Left renal pelvis (tissue), 4 donors: ENCODE measurements at places on chromosomes 5 and 9.

DNA sequence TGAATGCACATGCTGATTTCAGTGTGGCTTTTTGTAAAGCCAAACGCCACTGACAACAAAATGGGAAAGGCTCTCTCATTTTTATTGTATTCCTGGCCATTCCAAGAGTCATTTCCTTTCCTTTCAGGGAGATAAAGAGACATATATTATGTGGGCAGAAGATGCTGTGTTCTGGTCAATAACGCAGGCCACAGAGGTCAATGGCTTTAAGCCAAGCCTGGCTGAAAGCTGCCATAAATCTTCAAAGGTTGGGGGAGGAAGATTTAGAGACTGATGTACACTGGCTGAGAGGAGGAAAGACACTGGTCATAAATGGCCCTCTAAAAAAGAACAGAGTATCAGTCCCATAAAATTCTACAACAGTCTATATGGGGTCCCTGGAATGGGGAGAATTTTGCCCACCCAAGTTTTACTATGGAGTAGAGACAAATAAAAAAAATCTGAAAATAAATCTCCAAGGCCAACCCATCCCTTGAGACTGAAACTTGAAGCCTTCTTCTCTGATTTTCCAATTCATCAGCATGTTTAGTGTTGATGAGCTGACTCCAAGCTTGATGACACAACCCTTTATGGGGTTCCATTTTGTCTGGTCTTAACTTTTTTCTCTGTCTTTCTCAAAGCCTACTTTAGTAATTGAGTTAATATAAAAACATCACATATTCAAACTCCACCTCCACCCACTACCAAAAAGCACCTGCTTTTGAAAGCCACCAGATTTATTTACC, 152.1 kb upstream of the SLC24A2 start:
- no peak for DNase-seq

GRCh38 chr9:89723469-89724100, 118.8 kb downstream of the GADD45G start:
- no peak for DNase-seq

DNA sequence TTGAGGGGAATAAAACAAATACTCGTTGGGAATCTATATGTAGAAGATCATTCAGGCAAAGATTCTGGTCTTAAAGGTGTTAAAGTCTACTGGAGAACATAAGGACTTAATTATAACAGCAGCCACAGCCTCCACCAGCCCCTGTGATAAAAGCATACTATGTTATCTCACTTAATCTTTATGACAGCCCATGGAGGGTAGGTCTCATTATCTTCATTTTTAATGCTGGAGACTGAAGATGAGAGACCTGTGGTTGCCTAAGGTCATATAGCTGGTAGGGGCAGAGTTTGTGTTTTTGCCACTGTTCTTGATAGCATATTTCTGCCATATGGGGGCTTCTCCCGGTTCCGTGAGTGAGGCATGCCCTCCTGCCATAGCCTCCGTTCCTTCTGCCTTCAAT, 88.7 kb downstream of the TRIO start:
- DNase-seq, result no peak

DNA sequence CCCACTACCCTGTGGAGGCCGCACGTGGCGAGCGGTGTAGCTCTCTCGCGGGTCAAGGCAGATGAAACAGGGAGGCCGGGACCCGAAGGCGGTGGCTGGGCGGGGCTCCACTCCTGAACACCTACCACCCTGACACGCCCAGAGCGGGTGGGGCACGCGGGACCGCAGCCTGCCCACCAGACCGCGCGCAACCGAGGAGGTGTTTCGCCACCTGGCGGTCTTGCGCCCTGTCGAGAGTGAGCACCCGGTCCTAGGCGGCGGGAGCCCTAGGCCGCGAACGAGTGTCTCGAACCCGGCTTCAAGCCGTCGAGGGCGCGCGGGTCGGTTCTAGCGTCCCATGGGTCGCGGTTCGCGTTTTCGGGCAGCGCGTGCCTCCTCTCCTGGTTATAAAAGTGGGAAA, 2.2 kb upstream of the EXOSC3 start:
- no peak for DNase-seq

DNA sequence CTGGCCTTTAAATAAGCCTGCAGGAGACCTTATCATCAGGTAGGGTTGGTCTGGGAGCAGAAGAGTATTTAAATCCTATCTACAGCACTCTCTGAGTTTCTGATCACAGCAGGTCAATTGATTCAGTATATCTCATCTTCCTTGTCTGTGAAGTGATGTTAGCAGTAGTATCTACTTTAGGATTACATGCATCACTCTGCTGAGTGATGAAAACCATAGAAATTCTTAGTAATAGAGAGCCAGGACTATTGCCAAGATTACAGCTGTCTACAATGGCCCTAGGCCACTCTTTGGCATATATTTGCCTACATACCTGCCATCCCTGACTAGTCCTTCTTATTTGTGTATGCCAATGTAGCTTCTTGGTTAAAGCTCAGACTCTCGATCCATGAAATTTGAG, 183.8 kb downstream of the ASTN2 start:
- no peak for DNase-seq

DNA sequence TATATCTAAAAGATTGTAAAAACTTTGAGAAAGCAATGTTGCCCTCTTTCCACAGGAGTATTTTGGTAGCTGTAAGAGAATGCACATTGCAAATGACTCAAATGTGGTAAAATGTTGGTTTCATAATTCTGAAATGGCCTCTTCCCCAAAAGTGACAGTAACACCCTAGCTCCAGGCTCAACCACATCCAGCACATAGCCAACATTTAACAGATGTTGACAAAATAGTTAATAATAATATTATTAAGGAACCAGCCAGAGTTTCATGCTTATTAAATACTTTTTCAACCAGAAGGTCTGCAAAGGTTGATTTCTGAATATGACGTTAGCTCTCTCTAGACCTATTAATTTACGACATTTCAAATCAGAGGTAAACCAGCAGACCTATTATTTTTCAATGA, 1.3 kb downstream of the ANXA1 start:
- DNase-seq, result no peak

DNA sequence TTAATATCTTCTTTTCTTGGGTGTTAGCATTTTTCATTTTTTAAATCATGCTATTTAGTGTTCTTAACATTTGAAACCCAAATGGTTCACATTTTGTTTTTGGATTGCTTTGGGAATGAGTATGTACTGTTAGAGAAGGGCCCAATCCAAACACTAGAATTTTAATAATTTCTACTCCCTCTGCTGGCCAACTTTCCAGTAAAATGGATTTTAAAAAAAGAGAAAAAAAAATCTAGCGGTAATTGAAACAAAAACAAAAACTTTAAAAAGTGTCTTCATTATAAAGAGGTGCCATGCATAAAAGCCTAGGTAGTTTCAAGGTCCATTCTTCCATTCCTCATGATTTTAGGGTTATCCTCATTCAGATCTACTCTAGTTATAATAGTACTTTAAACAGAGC, 32.1 kb upstream of the RICTOR start:
- DNase-seq, result no peak

DNA sequence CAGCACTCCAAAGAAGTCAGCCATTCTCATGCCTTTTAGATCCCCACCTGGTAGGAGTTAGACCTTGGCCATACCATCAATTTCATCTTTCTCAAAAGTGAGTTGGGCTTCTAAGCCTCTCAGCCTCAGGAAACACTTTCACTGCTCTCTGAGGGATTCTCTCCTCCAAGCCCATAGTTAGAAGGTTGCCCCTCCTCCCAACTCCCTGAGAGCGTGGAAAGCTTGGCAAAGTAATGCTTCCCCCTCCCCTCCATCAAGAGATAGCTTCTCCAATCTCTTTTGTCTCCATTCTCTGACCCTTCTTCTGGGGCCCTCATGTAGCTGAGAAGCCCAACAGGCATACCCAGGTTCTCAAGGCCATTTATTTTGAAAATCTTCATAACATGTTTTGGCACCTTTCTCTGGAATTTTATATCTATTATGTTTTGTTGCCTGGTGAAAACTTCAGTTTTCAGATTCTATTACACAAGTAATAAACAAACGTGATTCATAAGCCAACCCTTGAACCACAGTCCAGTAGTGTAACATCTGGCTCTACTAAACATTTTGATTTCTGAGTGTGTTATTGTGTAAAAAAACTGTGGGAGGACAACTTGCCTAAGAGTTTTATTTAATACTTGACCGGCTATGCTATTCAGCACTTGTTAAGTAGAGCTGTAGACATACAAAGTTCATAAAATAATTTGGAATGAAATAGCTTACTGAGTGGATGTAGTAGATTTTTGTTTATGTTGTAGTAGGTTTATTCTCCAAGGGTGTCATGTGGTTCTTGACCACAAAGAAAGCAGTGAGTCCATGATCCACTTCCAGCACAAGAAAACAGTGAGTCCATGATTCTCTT, 17.1 kb downstream of the LVRN start:
- DNase-seq, result peak; percentile 47

DNA sequence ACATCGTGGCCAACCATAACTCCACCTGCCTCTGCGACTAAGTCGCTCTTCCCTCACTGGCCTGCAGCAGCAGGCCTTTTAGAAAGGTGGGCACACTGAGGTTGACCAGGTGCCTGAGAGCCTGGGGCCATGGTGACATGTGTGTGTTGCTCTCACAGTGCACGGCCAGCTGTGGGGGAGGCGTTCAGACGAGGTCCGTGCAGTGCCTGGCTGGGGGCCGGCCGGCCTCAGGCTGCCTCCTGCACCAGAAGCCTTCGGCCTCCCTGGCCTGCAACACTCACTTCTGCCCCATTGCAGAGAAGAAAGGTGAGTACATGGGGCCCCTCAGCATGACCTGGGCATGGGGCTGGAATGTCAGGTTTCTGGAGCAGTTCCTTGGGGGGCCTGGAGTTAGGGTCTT, 104.5 kb upstream of the ICE1 start:
- no peak for DNase-seq

DNA sequence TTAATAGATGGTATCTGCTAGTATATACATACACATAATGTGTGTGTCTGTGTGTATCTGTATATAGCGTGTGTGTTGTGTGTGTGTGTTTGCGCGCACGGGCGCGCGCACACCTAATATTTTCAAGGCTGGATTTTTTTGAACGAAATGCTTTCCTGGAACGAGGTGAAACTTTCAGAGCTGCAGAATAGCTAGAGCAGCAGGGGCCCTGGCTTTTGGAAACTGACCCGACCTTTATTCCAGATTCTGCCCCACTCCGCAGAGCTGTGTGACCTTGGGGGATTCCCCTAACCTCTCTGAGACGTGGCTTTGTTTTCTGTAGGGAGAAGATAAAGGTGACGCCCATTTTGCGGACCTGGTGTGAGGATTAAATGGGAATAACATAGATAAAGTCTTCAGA, 757 bp downstream of the FXN start:
- DNase-seq, result no peak

DNA sequence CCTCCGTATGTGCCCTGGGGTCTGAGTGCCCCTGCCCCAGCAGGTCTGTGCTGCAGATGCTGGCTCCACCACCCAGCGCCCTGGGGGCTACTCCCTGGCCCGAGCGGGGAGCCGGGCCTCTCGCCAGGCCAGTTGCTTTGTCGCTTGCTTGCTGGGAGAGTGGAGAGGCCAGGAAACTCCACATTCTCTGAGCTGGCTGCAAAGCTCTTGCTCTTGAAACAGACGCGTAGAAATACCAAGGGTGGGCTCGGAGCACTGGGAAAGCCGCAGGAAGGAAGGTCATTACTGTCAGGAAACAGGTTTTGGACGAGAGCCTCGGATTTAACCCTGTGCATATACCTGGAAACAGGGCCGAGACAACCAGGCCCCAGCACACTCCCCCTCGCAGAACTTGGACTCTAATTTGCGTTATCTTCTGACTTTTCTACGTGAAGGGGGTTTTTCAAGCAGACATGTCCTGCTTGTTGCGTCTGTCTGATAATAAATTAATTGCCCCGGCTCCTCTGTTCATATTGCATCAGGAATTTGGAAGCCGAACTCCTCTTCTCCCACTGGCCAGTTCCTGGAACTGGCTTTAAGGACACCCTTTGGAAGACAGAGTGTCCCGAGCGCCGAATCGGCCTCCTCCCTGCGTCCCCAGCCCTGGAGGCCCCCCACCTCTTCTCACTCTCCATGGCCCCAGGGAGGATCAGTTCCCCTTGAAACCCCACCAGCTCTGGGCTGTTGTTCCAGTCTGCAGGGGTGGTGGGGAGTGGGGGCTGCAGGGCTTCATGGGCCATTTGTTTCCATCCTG, 11.2 kb downstream of the ADAMTSL2 start:
- no peak for DNase-seq

DNA sequence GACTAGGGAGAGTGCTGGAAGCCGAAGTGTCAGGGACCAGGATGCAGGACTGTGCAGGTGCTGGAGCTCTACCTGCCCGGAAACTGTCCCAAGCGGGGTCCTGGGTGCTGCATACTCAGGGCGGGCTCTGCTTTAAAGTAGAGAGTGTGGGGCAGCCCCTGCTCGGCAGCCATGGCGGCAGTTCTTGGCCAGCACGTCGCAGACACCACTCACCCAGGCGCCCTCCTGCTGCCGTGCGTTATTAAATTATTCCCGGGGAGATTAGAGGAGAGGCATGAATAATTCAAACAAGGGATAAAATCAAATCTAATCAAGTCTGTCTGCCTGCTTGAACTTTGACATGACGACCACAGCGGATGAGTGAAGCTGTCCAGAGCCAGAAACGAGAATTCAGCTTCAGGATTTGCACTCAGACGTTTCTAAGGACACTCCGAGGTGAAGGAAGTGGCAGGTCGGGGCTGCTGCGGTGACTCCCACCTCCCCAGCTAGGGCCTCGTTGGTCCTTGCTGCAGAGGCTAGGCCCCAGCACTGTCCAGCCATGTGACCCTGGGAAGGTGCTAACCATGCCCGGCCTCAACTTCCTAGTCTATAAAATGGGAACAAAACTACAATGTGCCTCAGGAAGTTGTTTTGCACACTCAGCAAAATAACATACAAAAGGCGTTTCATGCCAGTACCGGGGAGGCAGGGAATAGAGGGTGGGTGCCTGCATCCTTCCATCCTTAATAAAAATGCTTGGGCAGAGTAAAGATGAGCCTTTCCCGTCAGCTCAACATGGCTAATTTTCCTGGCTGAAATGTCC, 91.3 kb upstream of the ADAMTS2 start:
- DNase-seq, result no peak

DNA sequence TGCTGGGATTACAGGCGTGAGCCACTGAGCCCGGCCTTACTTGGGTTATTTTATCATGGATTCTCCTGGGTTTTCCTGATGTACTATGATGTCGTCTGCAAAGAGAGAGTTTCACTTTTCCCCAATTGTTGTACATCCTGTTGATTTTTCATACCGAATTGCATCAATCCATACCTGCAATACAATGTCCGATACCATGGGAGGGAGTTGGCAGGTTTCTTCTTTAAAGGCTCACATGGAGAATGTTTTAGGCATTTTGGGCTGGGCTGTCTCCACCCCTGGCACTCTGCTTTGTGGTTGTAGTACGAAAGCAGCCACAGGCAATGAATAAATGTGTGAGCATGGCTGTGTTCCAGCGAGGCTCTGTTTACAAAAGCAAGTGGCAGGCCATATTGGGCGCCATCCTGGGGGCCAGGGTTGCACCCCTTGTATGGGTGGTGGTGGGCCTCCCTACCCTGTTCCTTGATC, 35.1 kb upstream of the EXOC3 start:
- no peak for DNase-seq

GRCh38 chr5:65102371-65102975, 333.7 kb downstream of the CWC27 start:
- no peak for DNase-seq

- DNase-seq, result no peak
Measured at GRCh38 chr5:151123897-151124751, 33.5 kb downstream of the ANXA6 start.

GRCh38 chr5:109805883-109806282, 116.2 kb downstream of the MAN2A1 start:
- peak; percentile 30 for DNase-seq

GRCh38 chr9:86885232-86885631, 62.1 kb downstream of the GAS1 start:
- DNase-seq, result no peak

- no peak for DNase-seq
Measured at GRCh38 chr9:81819155-81819554, 109.1 kb upstream of the SPATA31D4 start.
